ENCODE measurements at places on chromosomes 12 and 14.

DNA sequence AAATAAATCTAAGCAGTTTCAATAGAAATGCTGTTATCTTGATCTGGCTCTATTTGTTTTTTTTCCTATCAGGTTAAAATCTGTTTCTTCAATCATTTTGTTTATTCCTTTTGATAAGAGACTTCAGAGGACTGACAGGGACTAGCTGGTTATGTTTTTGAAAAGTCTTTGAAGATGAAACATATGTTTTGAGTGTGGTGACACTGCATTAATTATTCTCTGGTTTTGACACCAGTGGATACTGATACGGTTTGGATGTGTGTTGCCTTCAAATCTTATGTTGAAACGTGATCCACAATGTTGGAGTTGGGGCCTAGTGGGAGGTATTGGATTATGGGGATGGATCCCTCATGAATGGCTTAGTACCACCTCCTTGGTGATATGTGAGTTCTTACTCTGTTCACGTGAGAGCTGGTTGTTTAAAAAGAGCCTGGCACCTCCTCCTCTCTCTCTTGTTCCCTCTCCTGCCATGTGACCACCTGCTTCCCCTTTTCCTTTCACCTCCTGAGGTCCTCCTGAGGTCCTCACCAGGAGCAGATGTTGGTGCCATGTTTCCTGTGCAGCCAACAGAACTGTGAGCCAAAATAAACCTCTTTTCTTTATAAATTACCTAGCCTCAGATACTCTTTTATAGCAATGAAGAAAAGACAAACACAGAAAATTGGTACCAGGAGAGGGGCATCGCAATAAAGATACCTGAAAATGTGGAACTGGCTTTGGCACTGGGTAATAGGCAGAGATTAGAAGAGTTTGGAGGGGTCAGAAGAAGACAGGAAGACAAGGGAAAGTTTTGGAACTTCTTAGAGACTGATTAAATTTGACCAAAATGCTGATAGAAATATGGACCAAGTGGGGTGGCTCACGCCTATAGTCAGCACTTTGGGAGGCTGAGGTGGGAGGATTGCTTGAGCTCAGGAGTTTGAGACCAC, 23.0 kb downstream of the RASSF3 start:
- no peak for DNase-seq

- no peak for DNase-seq
These were observed 13.0 kb upstream of the SNAPC1 start for GRCh38 chr14:61749264-61749663.

GRCh38 chr12:42684802-42685071, 95.2 kb upstream of the PRICKLE1 start:
- no peak for DNase-seq

- no peak for DNase-seq
These were observed 10.2 kb downstream of the PZP start for GRCh38 chr12:9198012-9198411.

GRCh38 chr12:127311720-127312364, 955.1 kb upstream of the TMEM132C start:
- DNase-seq = no peak

DNA sequence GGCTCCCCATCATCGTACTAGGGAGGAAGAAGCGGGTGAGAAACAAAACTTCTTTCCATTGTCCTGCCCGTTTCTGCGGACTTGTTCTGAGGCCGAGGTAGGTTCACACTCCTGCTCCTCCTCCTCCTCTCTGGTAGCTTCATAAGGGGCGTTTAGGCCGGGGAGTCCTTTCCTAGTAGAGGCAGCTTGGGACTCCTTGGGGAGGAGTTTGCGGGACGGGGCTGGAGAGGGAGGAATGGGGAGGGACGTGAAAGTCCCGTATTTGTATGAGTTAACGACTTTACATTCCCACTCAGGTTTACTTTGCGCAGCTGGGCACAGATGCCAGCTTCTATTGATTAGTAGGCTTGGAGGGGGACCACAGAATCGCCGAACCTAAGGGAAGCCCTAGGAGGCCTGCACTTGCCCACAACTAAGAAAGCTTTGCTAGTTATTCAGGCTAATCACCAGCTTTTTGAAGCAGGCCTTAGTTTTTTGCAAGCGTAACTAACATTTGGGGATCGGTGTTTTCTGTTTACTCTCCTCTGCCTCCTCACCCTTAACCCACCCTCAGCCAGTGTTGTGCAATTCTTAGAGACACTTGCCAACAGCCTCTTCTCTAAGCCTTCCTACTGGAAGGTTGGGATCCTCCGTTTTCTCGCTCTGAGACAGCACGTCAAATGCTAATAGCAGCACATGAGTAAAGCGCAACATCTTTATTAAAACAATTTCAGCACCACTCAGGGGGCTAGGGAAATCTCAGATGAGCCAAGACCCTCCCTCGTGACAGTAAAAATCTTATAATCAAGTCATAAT, 499 bp downstream of the RNASE4 start:
- DNase-seq = no peak

DNA sequence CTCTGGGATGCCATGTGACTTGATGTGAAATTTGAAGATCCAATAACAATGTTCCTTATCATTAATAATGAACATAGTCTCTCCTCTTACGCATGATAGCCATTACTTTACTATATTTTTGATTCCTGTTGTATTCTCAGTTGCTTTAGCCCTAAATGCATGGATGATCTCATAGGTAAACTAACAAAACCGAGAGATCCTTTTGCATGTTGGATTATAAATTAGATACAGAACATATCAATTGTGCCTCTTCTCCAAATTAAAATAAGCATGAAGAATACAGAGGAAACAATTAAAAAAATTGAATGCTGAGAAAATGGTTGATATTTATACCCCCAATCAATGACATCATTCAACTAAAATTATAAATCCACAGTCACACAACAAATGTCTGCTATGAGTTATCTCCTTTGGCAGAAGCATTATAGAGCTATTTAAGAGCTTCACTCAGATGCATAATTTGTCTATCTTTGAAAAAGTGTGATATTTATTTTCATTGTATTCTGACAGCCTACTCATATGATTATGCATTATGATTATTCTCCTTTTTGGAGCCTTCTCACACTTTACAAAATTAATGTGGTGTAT, 386.4 kb upstream of the STXBP6 start:
- no peak for DNase-seq

GRCh38 chr12:99806304-99806703, 158.8 kb downstream of the GARIN6 start:
- DNase-seq = no peak

DNA sequence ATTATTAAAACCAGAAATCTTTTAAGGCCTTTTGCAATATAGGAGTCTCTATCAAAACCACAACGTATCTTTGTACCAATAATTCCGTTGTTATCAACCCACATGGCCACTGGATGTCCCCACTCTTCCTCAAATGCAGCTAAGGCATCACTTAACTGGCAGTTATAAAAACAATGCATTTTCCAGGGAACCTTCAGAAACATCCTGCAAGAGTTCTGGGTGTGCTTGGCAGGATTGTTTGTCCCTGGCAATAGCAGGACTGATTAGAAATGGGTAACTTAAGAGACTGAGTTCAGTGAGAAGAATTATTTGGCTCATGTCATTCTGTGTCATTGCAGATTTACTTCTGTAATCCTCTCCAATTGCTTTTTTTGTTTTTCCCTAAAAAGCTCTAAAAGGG, 112.0 kb downstream of the SLC15A5 start:
- DNase-seq = no peak

DNA sequence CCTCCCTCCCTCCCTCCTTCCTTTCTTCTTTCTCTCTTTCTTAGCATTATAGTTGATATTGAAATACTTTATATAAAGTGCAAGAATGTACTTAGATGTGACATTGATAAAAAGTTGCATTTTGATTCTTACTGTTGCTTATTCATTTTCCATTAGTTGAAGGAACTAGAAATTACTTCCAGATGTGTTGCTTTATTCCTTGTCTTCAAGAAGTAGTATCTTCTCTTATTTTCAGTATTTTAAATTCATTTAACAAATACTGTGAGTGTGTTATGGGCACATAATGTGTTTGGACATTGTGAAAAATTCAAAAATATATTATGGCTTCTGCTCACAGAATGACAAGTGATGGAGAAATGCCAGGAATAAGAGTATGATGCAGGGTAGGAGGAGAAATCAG, 45.6 kb downstream of the TRMT5 start:
- DNase-seq = no peak

GRCh38 chr14:95047754-95048153, 109.6 kb downstream of the DICER1 start:
- no peak for DNase-seq

DNA sequence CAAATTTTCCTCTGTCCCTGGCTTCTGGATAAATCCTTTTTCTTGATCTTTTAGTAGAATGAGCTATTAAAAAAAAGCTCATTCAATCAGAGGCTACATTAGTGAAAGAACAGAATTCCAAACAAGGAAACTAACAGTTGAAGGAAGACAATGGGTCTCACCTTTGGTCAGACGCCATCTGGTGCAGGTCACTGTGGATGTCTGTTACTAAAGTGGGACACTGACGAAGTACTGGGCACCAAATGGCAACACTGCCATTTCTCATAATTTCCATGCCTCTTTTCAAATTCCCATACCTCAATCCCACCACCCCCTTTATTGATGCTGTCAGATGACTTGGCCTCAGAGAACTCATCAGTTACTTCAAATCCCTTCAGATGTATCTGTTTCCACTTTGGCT, 24.5 kb upstream of the ARID2 start:
- DNase-seq = no peak

- DNase-seq = no peak
These were observed 48.6 kb upstream of the STAC3 start for GRCh38 chr12:57299514-57300016.

DNA sequence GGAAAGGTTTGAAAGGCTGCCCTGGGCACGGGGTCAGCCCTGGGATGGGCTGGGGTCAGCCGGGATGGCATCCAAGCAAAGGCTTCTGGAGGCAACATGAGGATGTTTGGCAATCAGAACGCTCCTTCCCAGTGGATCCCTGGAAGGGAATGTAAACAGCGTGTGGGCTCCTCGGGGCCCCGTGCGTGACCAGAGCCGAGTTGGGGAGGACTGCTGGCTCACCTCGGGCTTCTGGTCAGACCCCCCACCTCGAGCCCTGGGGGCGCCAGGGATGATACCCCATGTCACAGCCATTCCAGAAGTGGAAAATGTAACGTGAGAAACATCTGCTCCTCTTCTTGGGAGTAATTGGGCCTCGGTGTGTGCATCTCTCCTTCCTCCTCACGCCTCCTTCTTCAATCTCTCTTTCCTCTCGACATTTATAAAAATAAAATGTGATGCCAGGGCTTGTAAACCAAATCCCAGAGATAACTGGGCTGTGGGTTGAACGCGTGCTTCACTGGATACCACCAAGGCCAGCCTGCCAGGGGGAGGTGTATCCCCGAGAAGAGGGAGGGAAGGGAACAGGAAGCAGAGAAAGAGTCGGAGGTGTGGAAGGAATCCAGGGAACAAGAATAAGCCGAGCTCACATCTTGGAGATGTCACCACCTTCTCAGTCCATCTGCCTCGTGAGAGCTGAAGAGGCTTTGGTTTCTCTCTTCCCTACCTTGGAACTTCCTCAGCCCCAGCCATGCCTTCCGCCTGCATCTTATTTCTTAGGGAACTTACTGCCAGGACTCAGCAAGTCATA, 144.8 kb downstream of the NUAK1 start:
- DNase-seq = no peak

GRCh38 chr12:13536219-13536910, 339.8 kb downstream of the EMP1 start:
- no peak for DNase-seq

DNA sequence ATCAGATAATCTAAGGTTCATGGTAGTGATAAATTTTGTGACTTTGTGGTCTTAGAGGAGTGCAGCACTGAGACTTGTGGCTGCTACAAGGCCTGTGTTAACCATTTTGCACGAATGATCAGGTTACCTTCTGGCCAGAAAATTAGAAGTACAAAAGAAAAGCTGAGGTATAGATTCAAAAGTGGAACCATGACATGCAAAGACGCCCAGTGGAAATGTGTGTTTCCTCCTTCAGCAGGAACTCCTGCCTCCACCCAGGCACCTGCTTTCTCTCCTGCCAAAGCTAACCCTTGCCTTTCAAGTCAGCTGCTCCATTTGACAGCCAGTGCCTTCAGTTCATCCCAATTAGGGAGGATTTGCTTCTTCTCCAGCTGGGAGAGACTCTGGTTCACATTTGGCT, 10.1 kb downstream of the PDE6H start:
- no peak for DNase-seq

- DNase-seq = peak; percentile 1
These were observed 145.0 kb upstream of the SLC38A2 start for GRCh38 chr12:46517579-46517962.

DNA sequence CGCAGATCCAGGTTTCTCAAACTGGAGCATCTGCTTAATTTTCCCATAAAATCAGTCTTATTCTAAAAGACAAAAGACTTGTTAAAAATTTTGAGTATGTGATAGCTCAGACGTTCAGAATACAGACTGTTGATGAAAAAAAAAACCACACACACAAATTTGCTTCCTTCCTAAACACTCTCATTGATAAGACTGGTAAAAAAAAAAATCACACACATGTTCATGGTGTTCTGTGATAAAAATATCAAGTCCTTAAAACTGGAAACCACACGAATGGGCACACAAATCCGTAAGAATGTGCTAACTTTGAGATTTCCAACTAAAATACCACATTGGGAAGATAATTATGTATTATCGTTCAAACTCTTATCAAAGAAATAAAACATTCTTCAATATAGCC, 6.7 kb upstream of the ARID4A start:
- no peak for DNase-seq

GRCh38 chr12:121227294-121227693, 17.4 kb downstream of the P2RX4 start:
- DNase-seq = no peak

DNA sequence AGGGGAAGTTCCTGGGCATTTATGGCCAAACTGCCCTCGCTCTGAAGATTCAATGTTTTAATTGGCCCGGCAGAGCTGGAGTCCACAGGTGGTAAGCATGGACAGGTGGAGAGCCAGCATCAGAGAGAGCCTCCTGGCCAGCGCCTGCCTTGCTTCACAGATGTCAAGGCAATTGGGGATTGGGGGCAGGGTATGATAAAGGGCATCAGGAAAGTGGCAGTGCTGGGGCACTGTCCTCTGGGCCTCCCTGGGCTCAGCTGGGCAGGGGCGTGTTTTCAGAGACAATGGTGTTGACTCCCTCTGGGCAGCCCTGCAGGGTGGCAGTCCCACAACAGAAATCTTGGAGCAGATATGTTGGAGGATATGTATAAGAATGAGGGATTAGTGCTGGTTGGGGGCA, 237.3 kb downstream of the CACNA1C start:
- DNase-seq = no peak

DNA sequence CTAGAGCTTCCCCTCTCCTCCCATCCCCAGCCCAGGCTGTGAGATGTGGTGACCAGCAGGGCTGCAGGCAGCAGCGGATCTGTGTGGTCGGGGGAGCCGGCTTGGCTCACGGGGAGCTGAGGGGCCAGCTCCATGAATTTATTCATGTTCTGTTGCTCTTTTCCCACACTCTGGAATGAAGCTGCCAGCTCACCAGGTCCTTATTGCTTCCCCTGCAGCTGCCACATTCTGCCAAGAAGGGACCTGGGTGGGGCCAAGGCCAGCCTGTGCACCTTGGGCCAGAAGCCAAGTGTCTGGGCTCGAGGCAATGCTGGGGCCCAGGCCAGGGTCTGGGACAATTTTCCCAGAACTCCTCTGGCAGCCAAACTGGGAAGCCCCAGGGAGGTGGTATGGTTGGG, 2.5 kb upstream of the C1QL4 start:
- DNase-seq = no peak
